ENCODE measurements at places on chromosomes 12 and 14.

GRCh38 chr14:51547260-51547659 is 104.5 kb upstream of the FRMD6 start:
- no peak for DNase-seq

GRCh38 chr12:56079723-56080555 is at the start of gene ERBB3:
TSS of gene ERBB3 (plus strand) at chr12:56080165. CDS start at chr12:56080301, 136 bp downstream.
- peak; percentile 56 for DNase-seq

GRCh38 chr14:73740618-73741326 is 26.6 kb upstream of the PNMA1 start:
- no peak for DNase-seq

DNA sequence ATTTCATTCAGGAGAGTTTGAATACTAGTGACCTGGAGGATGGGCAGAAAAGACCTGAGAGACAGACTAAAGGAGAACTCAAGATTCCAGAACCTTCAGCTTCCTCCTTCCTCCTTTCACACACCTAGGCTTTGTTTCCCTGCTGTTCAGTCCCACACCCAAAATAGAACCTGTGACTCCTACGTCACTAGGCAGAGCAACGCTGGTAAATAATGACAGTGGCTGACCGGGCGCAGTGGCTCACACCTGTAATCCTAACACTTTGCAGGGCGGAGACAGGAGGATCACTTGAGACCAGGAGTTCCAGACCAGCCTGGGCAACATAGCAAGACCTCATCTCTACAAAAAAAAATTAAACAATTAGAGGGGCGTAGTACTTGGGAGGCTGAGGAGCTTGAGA is 166.4 kb upstream of the FKBP4 start:
- no peak for DNase-seq

DNA sequence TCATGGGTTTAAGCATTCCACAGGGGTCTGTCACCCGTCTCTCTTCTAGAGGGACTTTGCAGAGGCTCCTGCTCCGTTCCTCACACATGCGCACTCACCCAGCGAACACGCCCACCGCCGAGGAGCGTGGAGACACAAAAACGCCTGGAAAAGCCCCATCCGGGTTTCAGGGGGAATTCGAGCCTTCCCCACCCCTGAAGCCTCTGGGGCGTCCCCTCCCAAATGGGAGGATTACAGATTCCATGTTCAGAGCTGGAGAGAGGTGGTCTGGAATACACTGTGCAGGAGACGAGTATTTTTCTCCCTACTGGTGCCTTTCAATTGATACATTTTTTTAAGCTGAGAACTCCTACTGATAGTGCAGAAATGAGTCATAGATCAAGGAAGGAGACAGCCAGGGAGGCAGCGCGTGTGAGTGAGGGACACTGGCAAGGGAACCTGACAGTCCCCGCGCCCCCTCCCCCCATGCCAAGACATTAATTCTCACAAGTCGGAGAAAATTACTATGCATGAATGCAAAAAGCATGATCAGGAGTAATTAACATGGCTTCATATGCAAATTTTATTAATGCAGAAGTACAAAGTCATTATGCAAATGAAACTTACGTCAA is 36.9 kb downstream of the BCL11B start:
- peak; percentile 53 for DNase-seq

DNA sequence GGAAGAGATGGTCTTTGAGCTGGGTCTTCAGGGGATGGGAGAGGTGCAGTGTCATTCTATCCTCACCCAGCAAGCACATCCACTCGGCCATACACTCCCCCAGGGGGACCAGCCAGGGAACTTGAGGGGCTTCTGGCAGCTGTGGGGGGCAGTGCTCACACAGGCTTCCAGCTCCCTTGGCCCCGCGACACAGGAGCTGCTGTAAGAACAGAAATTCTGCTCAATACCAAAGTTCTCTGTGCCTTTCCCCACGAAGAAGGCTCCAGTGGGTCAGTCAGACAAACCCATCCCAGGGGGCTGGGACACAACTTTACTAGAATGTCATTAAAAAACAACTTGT is 289.1 kb upstream of the RTL1 start:
- DNase-seq, result no peak

- DNase-seq, result no peak
Observed at GRCh38 chr14:98070536-98070935, 1201.5 kb downstream of the BCL11B start.

- no peak for DNase-seq
Observed at GRCh38 chr12:42360747-42361403, 34.9 kb downstream of the PPHLN1 start.

DNA sequence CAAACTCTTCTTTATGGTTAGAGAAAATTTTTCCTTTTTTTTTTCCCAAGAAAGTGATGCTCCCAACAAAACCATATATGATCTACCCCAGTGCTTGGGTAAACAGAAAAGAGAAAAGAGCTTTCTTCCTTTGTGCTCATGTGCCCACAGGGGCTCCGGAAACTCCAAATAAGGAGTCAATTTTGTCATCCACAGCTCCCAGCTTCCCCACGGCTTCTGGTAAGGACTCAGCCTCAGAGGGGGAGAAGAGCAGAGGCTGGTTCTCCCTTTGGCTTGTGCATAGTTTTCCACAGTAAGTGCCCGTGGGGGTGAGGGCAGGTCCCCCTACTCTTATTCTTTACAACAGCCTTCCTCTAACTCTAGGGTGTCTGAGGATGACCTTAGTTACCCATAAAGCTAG is 13.3 kb upstream of the RGS6 start:
- DNase-seq, result no peak

- no peak for DNase-seq
Observed at GRCh38 chr14:62138593-62138992, 376.4 kb downstream of the SNAPC1 start.

Measured in CD4-positive, alpha-beta T cell treated with Interleukin-4 for 1 hour (primary cell).